ENCODE measurements at places on chromosomes 13 and 19.

GRCh38 chr19:45505151-45505995 is 1.9 kb upstream of the VASP start:
- DNase-seq: no peak

- no peak for DNase-seq
Observed at GRCh38 chr13:102033857-102034331, 368.0 kb downstream of the FGF14 start.

DNA sequence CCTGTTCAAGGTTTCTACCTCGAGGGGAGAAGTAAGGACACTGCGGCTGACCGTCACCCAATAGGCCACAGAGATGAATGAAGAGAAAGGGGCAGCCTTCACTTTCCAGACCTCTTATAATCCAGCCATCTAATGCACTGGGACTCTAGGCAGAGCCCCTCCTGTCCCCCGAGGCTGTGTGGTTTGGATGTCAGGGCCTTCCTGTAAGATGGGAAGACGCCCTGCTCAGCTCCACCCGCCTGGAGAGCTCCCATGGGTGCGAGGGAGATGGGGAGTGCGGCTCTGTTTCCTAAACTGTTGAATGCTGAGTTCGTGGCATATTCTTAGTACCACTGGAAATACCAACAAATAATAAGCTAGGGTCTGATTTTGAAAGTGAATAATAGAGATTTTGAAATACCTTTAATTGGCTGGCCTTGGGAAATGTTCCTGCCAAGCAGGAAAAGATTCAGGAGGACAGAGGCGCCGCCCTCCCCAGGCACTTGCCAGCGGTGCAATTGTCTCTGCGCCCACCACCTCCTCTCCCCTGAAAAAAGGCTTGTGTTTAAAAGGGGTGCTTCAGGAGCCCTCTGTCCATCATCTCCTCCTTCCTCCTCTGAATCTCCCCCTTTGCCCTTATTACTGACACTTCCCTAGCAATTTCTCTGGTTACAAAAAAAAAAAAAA is 85.4 kb upstream of the GPR183 start:
- DNase-seq: no peak

GRCh38 chr13:64553411-64554129 is 2676.6 kb downstream of the PCDH9 start:
- DNase-seq: no peak

DNA sequence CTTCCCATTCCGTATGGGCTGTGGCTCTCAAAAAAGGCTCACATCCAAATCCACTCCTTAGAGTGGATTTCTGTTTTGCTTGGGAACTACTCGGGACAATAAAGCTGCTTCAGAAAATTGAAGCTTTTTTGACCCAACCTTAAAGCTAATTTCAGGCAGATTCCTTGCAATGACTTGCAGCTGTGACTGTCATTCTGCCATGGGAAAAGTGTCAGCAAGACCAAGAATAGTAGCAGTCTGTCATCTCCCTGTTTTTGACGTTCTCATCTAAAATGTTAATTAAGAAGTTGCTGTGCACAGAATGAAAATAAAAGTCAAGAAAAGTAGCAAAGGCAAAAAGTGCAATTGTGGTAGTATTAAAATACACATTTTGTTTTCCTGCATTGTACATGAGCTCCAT is 304.7 kb downstream of the COG6 start:
- no peak for DNase-seq

GRCh38 chr13:43805071-43805468 is 18.3 kb upstream of the ENOX1 start:
- no peak for DNase-seq

DNA sequence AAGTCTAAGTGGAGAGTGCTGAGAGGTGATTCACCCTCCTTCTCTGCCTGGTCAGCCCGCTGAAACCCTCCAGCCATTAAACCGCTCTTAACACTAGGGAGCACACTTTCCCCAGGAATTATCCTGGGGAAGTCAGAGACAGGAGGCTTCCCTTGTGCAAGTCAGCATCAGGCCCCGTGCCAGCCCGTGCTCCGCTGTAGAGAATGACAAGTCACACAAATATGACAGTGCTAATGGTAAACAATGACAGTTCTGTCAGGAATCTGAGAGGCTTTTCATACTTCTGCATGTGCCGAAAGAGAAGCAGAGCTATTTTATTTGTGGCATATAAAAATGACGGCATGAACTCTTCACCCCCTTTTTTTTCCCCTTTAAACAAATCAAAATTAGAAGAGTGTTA is 816.9 kb upstream of the SLC10A2 start:
- DNase-seq: no peak

All from central memory CD8-positive, alpha-beta T cell (primary cell).